IPS-NIHi11 (cell line): ENCODE measurements at places on chromosomes 5 and 9.

- no peak for DNase-seq
Measured at GRCh38 chr5:1041225-1042143, 32.9 kb downstream of the NKD2 start.

GRCh38 chr5:142275496-142275895 lies 49.3 kb downstream of the SPRY4 start:
- no peak for DNase-seq

DNA sequence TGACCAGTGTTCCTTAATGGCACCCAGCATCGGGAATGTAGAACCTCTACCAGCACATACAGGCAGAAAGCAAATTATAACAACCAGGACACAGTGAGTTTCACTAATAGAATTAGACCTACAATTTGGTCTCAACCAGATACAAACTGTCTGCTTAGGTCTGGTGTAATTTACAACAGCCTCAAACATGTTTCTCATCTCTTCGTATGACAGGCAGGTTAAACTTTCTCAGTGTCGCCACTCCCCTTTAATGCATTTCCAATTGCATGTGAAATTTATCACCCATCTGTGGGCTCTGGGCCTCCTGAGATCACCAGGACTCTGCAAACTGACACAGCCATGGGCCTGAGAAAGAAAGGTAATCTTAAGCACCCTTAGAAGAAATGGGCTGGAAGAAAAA lies 218.7 kb downstream of the DCP2 start:
- no peak for DNase-seq

DNA sequence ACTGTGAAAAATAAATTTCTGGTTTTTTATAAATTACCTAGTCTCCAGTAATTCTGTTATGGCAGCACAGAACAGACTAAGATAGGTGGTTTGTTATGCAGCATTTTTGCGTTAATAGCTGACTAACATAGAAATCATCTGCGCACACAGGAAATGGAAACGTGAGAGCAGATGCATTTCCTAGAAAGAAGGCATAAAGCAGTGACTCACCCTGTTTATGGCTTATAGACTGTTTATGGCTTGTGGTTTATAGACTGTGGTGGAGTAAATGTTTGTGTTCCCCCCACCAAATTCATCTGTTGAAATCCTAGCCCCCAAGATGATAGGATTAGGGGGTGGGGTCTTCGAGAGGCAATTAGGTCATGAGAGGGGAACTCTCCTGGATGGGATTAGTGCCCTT lies 18.3 kb upstream of the OSMR start:
- no peak for DNase-seq

DNA sequence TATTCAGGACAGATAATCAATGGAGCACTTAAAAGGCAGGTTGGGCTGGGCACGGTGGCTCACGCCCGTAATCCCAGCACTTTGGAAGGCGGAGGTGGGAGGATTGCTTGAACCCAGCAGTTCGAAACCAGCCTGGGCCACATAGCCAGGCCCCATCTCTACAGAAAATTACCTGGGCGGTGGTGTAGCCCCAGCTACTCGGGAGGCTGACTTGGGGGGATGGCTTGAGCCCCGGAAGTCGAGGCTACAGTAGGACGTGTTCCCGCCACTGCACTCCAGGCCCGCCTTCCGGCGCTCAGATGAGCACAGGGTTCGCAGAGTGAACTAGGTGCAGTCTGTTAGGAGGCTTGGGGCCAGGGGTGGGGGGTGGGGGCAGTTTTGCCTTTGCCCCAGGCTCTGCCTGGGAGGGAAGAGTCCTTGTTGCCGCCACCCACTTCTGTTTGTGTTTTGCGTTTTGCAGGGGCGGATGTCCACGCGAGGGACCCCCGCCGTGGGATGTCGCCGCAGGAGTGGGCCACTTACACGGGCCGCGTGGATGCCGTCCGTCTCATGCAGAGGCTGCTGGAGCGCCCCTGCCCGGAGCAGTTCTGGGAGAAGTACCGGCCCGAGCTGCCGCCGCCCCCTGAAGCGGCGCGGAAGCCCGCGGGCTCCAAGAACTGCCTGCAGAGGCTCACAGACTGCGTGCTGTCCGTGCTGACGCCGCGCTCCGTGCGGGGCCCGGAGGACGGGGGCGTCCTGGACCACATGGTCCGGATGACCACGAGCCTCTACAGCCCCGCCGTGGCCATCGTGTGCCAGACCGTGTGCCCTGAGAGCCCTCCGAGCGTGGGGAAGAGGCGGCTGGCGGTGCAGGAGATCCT lies 85.2 kb downstream of the ANKRD33B start:
- DNase-seq: no peak

GRCh38 chr5:88262116-88262515 lies 6.5 kb downstream of the TMEM161B start:
- no peak for DNase-seq

DNA sequence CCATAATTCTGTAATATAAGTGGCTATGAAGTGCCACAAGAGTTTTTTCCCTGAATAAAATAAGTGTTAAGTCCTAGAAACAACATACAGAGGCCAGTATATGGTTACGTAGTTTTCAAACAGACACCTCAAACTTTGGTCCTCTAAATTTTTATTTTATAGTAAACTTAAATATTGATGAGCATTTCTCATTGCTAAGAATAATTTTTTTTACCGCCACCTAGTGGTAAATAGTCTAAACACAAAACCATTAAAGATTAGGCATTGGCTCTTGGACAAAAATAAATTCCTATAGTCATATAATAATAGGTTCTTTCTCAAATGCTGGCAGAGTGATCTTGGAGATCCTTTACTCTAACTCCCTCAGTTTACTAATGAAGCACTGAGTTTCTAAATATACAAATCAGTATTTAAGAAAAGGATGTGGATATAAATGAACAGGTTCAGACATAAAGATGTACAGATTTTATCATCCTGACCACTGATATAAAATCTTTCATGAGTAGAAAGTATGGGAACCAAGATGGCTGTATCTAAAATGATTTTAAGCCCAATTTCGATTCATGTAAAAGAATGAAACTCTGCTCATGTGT lies 136.2 kb downstream of the FANCC start:
- DNase-seq: no peak

DNA sequence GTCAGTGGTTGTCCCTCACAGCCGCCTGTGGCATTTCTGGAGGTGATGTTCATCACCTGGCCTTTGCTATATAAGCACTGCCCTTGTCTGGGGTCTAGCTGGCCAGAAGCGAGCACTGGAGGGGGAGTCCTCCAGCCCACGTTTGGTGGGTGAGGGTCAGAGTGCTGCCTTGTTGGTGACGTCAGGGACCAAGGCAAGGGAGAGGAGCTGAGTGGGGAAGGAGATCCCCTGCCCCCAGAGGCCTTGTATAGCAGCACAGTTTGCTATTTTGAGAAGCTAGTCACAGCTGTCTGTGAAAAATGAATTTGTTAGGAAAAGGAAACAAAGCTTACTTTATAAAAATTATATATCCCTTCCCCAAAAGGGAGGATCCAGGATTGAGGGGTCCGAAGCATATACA lies 49.8 kb downstream of the SYK start:
- DNase-seq: peak; percentile 58

DNA sequence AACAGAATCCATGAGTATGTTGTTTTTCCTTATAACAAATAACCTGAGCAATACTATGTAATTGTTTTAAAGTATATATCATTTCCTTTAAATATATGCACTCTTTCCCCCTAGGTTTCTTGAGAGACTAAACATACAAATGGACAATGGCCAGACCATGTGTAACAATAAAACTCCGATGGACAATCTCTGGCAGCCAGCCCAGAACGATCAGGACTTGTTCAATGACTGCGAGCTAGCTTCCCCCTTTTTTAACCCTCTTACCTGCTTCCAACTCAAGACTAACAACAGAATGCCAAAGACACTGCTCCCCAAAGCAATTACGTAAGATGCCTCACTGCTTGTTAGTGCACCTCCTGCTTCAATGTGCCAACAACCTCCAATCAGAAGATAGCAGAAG lies 94.9 kb downstream of the HTR4 start:
- no peak for DNase-seq

DNA sequence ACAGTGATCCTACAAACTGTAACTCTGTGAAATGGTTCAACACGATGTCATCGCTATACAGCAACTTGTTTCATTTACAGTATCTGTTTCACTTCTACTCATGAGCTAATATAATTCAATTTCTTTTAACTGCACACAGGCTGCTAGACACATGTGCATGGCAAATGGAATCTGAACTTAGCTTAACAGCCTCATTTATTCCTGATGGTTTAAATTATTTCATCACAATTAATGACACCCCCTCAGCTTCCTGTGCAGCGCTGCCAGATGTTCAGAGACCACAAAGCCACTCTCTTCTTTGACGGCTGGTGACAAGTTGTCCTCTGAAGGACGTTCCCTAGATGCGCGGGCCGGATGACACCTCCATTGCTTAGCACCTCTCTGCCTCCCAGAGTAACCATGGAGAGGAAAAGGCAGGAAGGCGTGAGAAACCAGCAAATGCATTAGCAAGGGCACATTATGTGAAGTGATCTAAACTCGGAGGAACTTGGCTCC lies 191.1 kb downstream of the BNC2 start:
- no peak for DNase-seq

- no peak for DNase-seq
Measured at GRCh38 chr9:5631026-5631425, 2.1 kb downstream of the RIC1 start.

- DNase-seq: no peak
Measured at GRCh38 chr9:124427281-124427680, 12.0 kb upstream of the PSMB7 start.

DNA sequence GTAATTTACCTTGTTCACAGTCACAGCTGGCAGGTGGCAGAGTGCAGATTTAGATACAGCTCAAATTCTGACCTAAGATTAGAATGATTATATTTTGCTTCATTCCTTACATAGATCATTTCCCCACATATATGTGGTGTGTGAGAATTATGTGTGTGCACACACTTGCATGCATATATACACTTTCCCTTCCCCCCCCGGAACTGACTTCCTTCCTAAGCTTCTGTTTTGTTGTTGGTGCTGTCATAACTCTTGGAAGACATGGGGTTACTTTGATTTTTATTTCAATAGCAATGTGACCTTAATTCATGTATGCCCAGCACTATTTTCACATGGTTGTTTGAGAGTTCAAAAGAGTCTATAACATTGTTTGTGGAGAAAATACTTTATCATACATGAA lies 112.8 kb downstream of the CMYA5 start:
- DNase-seq: no peak

- DNase-seq: no peak
Measured at GRCh38 chr9:128809831-128810230, 8.5 kb upstream of the ENDOG start.

DNA sequence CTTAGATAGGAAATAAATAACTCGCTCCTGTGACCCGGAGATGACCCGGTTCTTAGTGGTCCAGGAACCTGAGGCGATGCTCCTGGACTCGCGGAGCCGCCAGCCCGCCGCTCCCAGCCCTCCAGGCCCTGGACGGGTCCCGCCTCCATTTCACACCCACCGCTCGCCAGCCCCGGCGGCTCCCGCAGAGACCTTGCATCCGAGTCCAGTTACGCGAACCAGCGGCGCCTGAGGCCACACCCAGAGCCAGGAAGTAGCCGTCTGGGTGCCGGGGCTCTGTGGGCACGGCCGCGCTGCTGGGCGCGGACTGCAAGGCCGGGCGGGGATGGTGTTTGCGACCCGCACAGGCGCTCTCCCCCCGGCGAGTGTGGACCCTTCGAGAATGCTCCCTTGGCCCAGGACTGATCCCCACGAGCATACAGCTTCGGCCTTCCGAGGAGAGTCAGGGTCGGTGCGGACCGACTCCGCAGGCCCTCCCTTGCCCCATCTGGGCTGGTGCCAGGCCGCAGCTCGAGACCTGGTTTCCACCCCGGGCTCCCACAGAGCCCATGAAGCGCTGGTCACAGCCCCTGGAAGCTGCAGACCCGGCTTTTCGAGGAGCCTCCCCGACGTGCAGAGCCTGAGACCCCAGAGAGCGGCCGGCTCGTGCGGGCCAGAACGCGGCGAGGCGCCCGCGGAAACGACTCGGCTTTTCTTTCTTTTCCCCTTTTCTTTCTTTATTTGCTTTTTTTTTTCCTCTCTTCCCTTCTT lies 5.2 kb upstream of the BARX1 start:
- no peak for DNase-seq

- DNase-seq: peak; percentile 31
Measured at GRCh38 chr5:12292610-12293204, 388.5 kb upstream of the CTNND2 start.

- DNase-seq: no peak
Measured at GRCh38 chr9:77661566-77662085, 13.5 kb upstream of the GNA14 start.

DNA sequence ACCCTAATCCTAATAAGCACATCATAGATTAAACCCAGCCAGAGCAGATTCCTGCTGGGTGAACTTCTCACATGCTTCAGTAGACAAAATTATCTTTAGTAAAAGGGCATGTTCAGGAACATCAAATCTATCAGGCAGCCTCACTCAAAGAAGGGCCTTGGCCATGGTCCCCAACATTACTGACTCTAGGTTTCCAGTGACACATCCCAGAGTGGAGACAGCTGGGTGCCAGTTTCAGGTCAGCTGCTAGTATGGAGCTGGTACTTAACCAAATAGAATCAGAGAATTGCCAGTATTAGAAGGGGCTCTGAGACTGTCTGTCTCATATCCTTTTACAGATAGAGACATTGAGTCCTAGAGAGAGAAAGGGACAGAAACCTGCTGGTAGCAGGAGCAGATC lies 44.1 kb upstream of the GALNT10 start:
- DNase-seq: no peak

GRCh38 chr5:87008751-87009560 lies 258.7 kb upstream of the RASA1 start:
- DNase-seq: no peak

DNA sequence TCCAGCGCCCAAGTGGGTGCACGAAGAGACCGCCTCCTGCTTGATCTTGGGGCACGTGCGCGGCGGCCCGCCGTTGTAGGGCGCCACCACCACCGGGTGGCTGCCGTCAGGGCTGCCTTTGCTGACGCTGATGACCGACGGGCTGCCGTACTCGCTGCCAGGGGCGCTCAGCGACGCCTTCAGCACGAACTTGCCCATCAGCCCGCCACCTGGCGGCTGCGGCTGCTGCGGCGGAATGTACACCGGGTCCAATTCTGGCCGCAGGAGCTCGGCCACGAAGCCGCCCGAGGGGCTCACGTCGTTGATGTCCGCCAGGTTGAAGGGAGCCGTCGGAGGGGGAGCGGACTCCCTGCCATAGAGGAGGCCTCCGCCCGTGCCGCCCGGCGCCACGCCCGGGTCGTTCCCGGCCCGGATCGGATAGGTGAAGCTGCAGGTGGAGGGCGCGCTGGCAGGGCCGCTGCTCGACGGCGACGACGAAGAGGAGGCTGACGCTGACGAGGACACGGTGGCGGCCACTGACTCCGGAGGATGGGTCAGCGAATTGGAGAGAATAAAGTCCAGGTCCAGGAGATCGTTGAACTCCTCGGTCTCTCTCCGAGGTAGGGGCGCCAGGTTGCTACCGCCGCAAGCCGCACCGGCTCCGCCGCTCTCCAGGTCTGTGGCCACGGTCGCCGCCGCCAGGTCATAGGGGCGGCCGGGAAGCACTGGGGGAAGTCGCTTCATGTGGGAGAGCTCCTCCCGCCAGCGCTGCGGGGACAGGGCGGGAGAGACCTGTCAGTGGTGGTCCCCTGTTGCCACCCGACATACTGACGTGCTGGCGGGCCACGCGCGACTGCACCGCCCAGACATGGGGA lies 1.8 kb downstream of the KLF4 start:
- DNase-seq: peak; percentile 84
